ENCODE measurements at places on chromosomes 6 and 20.

DNA sequence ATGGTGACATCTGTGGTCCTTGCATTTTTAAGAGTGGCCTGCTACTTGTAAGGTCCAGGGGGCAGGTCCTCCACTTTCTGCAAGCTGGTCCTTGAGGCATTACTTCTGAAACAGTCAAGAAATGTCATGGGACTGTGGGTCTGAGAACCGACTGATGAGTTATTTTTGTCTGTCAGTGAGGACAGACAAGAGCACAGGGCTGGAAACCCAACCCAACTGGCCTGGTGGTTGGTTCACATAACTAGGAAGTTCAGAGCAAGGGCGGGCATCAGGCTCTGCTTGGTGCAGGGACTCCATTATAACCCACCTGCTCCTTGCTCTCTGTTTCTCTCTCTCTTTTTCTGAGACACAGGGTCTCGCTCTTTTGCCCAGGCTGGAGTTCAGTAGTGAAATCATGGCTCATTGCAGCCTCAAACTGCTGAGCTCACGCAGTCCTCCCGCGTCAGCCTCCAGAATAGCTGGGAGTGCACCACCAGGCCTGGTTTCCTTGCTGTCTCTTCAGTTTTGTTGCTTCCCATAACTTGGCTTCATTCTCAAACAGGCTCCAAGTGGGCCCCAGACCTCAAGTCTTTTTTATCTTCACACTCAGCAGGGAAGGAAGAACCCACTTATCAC lies 9.2 kb downstream of the CST3 start:
- DNase-seq: no peak

DNA sequence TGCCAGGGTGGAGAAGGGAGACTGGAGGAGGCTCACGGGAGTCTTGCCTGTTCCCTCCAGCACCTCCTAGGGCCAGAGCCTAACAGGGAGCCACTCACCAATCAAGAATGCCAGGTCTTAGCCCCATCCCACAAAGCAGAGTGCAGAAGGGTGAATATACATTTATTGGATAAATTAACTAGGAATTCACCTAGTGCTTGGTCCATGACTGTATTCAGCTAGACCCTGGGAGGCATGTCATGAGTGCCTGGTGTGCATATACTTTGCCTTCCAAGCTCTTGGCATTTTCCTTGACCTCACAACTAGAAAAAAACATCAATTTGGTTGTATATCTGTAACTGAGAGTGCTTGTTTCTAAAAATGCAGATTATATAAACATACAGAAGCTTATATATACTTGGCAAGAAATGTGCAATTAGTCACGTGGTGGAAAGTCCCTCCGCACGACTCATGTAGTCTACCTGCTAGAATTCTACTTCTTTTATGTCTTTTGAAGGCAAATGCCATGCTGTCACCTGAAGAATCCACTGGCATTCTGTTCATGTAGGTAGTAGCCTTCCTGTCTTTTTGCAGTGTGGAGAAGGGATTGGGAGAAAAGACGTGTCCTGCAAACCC lies 991.0 kb downstream of the KIF16B start:
- no peak for DNase-seq

- no peak for DNase-seq
These were observed 29.9 kb upstream of the PRDM1 start for GRCh38 chr6:106056060-106056745.

GRCh38 chr6:39335780-39336545 lies 13.5 kb upstream of the KCNK16 start:
- DNase-seq: peak; percentile 3

- peak; percentile 99 for DNase-seq
These were observed 29.6 kb downstream of the RAMACL start for GRCh38 chr6:166556863-166557322.

Measured in bronchial epithelial cell (primary cell).